ENCODE measurements at places on chromosomes 7 and 10.

- no peak for DNase-seq
These were observed 109.0 kb downstream of the FZD1 start for GRCh38 chr7:91373111-91373800.

- no peak for DNase-seq
These were observed 75.5 kb upstream of the AFAP1L2 start for GRCh38 chr10:114479836-114480235.

GRCh38 chr7:11185179-11185815, 211.6 kb downstream of the PHF14 start:
- no peak for DNase-seq

DNA sequence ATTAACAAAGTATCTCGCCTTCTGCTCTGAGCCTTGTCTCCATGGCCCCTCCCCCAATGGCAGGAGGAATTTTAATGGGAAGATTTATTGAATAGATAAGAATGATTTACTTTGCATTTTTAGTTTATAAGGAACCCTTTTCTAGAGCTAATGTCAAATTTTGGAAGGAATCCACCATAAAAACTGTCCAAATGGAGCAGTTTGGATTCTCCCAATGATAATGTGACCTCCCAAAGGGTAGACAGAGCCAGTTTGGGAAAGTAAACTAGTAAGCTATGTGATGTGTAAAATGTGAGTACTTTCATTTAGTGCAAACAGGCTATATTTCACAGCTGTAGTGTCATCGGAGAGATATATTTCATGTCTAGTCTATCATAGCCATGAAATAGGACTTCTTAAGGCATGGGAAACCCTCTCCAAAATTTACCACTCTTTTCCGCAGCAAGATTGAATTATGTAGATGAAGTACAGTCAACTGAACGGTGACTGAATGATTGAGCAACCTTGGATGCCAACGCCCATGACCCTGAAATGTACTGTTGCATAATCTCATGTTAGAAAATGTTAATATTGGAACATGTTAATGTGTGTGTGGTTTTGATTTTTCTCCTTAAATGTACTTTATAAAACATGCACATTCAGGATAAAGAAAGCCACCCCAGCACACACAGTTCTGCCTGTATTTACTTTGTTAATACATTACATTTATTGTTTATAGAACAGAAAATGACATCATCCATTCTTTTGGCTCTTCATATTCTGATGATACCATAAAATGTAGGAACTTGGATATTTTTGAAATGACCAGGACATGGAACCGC, 140.6 kb downstream of the NRP1 start:
- DNase-seq = no peak

GRCh38 chr7:141649137-141649864, 52.7 kb downstream of the DENND11 start:
- DNase-seq = no peak

DNA sequence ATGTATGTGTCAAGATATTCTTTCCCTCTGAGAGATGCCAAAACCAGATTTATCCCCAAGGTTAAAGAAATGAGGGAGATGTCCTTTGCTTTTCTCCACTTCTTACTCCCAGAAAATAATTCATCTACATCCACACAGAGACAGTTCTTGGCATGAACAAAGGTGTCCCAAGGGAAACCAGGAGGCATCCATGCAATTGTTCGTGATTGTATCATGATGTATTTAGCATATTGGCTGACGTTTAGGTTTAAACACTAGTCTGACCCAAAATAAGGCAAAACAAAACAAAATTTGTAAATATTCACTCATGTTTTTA, 223.9 kb downstream of the C7orf25 start:
- DNase-seq = no peak

DNA sequence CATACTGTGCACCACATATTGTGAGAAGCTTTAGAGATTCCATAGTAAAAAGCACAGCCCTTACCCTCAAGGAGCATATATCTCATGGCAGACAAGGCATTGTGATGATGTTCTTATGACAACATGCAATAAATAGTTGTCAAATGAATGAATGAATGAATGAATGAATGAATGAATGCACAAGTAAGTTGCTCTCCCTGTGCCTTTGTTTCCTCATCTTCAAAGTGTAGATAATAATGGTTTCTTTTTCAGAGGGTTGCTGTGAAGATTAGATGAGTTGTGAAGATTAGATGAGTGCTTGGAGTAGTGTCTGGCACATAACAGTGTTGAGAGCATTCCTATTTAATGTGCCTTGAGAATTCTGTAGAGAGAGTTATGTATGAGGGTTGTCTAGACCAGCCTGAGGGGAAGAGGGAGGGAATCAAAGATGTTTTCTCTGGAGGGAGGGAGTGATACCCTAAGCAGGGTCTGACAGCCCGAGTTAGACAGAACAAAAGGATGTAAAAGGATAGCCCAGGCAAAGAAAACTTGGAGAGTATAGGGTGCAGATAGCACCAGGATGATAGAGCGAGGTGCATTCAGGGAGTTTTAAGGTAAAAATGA, 217.2 kb downstream of the RELN start:
- DNase-seq = no peak

GRCh38 chr7:64494912-64495461, 67.9 kb downstream of the ZNF680 start:
- DNase-seq = no peak

- DNase-seq = peak; percentile 40
These were observed 45.0 kb downstream of the ZCCHC24 start for GRCh38 chr10:79400146-79401004.

- DNase-seq = no peak
These were observed 634.2 kb upstream of the AUTS2 start for GRCh38 chr7:68964060-68964459.

DNA sequence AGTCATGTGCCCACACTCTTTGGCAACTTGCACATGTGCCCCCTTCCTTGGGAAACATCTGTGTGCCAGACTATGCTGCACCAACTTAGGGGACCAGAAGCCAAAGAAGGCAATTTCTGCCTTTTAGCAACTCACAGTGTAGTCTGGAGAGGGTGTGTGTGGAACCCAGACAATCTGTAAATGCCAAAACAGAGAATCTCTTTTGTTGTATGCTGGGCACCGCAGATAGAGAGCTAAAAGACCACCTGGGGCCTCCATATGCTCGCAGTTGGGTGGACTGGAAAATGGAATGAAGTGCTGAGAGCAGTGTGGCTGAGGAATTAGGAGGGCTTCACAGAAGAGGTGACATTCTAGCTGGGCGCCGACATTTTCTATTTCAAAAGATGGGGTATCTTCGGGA, 26.4 kb downstream of the UBTD1 start:
- no peak for DNase-seq

DNA sequence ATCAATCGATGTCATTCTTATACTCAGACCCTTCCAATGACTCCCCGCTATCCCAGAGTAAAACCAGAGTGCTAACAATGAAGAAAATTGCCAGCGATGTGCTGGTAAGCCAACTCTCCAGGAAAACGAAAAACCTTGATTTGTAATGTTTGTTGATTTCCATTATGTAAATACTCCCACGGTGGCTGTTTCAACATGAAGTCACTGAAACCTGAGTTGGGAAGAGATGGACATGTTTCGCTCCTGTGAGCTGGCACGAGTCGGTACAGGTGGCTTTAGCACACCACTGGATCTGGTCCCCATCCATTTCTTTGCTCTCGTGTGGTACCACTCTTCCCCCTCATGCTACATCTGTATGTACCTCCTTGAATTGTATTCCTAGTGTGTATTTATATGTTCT, 52.9 kb downstream of the AP3M1 start:
- DNase-seq = no peak

GRCh38 chr10:10125676-10126075, 892.0 kb upstream of the CELF2 start:
- DNase-seq = no peak

DNA sequence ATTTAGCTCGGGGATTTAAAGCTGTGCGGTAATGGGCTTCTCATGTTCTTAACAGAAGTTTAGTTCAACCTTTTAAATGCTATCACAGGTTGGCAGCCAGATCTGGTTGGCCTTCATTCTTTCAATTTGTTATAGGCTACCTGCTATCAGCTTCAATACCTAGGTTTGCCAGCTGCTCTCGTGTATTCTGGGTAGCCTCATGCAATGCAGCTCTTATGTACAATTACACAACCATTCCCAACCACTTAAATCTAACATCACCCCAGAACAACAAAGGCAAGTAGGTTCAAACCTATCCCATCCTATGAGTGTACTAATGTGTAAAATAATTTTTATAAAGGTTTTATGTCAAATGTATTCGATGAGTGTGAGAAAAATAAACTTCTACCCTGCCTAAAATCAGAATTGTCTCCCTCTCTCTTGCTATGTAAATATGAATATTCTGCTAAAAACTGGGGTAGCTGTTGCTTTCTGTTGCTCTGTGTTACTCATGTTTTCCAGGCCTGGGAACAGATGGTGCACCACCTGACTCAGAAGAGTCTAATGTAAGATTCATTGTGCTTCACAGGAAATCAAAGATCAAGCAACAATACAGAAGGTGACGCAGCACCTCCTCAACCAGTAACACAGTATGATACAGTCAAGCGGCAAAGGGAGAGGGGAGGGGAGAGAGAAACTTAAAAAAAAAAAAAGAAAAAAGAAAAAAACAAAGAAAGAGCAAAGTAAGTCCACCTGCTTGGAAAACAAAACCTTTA, 188.6 kb downstream of the ETV1 start:
- DNase-seq = no peak

GRCh38 chr7:152607007-152607406, 68.9 kb downstream of the XRCC2 start:
- DNase-seq = no peak

DNA sequence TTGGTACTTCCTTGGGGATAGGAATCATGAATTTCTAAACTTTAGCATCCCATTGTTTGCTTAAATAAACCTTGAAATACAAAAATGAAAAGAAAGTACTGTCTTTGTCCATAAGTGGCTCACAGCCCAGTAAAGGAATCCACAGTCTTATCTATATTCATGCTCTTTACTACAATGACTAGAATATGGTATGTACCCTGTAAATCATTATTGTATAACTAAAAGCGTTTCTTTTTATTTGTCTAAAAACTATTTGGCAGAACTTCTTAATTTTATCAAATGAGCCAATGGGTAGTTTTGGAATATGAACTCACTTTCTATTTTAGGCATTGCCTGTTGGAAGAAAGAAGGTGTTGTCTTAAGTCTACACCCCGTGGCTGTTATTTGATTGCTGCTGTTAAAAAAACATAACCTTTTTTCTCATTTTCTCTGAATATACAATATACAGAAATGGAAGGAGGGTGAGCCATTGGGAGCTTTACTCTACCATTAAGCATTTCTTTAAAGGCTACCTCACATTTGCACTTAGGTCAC, 12.4 kb upstream of the STRIP2 start:
- no peak for DNase-seq

DNA sequence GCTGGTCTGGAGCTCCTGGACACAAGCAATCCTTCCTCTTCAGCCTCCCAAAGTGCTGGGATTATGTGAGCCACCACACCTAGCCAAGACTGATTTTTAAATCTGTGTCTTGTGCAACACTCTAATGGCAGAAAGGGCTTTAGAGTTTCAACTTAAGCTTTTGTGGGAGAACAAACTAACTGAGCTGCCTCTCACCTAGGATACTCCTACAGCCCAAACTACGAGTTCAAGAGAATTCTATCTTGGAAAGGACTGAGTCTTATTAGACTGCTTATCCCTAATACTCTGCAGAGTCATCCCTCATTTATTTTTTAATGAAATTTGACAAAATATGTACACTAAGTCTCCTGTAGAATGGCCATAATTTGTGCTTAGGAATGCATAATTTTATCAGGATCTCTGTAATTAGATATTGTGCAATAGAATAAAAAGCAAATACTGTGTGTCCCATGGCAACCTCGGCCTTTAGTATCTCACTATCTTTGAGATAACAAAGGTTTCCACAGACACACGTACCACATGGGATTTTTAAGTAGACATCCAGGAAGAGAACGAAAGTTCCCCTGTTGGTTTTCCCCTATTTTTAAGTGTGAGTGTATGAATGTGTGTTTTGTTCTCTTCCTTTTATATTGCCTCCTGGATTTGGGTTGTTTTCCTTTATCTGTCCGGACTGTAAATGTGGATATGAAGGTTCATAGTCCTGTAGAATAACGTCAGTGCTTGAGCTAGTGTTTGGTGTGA, 199.4 kb upstream of the TCF7L2 start:
- no peak for DNase-seq

DNA sequence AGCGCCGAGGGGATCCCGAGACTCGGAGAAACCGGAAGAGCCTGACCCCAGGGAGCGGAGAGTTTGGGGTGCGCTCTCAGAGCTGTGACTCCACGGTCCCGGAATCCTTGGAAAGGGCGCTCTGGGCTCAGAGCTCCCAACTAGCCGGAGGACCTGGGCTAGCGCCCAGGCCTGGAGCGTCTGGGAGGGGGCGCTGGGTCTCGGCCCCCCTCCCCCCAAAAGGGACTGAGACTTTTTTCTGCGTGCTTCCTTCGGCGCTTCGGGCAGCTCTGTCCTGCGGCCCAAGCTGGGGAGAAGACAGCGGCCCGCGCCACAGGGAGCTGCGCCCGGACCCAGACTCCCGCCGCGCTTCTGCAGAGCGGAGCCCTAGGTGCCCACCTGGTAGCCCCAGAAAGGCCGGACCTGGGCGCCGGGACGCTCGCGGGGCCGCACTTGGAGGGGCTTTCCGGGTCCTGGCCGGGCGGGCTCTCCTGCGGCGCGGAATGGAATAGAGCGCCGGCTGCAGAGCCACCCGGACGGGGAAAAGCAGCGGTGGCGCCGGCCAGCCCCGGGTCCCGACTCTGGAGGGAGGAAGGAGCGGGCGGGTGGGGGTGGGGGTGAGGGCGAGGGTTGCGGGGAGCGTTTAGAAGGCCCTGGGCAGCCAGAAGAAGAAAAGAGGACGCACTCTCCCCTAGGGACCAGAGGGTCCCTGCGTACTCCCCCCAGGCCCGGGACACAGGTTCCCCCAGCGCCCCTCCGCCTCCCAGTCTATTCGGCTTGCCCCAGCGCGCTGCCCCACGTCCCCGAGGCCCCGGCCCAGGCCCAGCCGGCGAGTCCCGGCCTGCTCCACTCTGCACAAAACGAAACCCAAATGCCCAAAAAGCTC, 4.7 kb downstream of the ZNF503 start:
- no peak for DNase-seq

DNA sequence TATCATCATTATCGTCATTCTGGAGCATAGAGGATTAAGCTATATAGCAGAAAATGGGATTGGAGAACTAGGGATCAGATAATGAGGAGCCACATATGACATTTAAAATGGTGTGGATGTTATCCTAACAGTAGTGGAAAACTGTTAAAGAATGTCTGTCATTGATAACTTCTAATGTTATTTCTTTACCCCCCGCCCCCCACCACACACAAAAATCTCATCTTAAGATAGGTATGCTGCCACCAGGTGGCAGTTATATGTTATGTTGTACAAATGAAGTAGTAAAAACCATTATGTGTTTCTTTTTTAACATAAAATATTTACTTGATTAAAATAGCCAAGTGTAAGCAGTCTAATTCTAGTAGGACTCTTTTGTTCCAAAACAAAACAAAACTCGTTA, 13.0 kb downstream of the AKAP9 start:
- DNase-seq = no peak

DNA sequence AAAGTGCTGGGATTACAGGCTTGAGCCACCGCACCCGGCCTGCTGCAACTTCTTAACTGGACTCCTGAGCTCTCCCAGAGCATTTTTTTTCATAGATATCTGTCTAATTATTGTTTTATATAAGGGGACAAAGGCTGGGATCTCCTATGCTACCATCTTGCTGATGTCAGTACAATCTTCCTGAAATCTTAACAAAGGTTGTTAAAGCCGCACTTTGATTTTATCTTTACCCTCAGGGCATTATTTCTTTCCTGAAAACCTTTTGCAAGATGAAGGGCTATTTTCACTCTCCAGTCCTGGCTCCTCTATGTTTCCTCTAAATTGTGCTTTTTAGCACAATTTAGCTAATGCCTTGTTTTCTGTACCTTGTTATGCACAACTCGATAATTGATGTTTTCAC, 102.9 kb downstream of the EPC1 start:
- DNase-seq = no peak

- DNase-seq = no peak
These were observed 24.4 kb downstream of the NAPEPLD start for GRCh38 chr7:103124429-103124979.
